Stimulated activated CD8-positive, alpha-beta memory T cell treated with anti-CD3 and anti-CD28 coated beads, Interleukin-7, amount 100 ng/mL, for 1 hour (primary cell): ENCODE measurements at places on chromosomes 5 and 9.

DNA sequence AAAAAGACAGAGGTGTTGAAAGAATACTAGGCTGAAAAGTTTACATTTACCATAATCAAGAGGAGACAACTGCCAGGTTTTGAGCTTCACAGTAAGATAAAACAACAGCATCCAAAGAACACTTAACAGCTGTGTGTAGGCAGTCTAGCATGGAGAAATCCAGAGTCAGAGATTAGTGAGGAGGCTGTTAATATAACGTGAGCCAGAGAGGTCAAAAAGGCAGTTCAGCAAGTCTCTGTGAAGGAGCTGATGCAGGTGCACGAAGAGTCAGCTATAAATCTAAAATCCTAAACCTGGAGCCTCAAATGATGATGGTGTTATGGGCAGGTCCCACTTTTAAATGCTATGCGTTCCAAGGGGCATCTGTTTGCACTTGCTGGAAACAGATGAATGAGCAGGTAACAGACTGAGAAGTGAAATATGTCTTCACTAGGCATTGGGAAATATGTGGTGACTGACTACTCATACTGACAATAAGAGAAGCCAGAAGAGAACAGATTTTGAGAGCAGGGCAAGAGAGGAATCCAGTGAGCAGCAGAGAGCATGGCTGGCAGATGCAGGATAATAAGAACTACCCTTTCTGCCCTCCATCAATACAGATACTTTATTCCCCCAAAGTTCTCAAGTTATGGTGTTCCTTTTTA is 8.7 kb downstream of the APTX start:
- no peak for DNase-seq

- no peak for DNase-seq
Observed at GRCh38 chr9:9045572-9045971, 1246.0 kb upstream of the DMAC1 start.

- no peak for DNase-seq
Observed at GRCh38 chr9:137970686-137971476, 93.3 kb downstream of the CACNA1B start.

- no peak for DNase-seq
Observed at GRCh38 chr5:51582871-51583394, 199.7 kb downstream of the ISL1 start.

- DNase-seq, result no peak
Observed at GRCh38 chr9:130465383-130466096, 20.8 kb downstream of the ASS1 start.

DNA sequence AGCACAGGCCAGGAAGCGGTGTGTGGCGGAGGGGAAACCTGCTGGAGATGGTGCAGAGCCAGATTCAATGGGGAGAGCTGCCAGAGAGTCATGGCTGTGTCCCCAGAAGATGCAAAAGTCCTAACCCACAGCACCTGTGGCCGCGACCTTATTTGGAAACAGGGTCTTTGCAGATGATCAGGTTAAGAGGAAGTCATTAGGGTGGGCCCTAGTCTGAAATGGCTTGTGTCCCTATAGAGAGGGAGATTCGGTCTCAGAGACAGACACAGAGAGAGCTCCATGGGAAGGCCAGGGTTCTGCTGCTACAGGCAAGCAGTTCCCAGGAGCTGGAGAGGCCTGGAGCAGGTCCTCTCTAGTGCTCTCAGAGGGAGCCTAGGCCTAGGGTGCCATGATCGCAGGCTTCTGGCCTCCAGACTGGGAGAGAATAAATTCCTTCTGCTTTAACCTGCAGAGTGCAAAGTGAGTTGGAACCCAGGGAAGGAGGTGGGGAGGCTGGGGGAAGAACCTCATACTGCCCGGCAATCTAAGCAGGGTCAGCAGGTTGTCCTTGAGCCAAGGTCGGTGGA is 1.9 kb upstream of the LPCAT1 start:
- no peak for DNase-seq

DNA sequence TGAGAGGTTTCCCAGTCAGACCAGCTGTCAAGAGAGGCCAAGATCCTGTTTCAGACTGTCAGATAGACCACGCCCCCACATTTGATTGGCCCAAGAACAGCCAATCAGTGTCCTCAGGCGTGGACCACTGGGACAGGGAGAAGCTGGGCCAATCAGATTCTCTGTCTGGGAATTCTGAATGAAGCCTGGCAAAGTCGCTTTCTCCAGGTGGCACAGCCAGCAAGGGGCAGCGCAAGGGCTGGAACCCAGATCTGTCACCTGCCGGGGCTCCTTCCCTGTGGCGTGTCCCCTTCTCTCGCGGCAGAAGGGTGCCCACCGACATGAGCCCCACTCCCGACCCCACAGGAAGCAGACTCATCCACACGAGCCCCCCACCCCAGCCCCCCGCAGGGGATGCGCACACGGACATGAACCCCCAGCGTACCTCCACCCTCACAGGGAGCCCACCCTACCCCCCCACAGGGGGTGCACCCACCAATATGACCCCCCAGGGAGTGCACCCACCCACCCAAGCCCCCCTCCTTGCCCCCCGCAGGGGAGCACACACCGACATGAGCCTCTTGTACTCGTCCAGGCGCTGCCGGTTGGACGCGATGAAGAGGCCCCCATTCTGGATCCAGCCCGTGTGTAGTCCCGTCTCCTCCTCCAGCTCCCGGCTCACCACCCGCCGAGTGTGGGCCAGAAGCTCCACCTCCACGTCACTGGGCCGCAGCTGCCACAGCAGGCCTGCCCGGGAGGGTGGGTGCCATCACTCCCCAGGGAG is 6.1 kb downstream of the SARDH start:
- DNase-seq, result no peak

GRCh38 chr5:100539519-100539918 is 4.3 kb downstream of the FAM174A start:
- DNase-seq, result no peak

DNA sequence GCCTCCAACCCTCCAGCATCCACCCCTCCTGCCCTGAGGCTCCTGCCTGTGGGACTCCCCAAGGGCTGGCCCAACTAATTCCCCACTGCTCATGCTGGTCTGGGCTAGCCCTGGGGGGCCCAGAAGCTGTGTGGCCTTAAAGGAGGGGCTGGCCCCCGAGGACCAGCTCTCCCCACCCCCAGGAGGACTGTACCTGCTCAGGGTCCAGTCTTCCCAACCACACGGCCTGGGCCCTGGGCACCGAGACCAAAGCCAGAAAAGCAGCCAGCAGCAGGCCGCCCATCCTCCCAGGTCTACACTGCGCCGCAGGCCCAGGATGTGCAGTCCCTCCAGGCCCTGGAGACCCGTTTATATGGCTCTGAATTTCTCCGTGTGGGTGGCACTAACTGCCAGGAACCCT is at the start of gene LCN6:
Gene LCN6, minus strand, starts transcription at position 325 of the 400 bp plus-strand sequence. Its CDS starts 42 bp downstream, at position 283.
- DNase-seq, result no peak

DNA sequence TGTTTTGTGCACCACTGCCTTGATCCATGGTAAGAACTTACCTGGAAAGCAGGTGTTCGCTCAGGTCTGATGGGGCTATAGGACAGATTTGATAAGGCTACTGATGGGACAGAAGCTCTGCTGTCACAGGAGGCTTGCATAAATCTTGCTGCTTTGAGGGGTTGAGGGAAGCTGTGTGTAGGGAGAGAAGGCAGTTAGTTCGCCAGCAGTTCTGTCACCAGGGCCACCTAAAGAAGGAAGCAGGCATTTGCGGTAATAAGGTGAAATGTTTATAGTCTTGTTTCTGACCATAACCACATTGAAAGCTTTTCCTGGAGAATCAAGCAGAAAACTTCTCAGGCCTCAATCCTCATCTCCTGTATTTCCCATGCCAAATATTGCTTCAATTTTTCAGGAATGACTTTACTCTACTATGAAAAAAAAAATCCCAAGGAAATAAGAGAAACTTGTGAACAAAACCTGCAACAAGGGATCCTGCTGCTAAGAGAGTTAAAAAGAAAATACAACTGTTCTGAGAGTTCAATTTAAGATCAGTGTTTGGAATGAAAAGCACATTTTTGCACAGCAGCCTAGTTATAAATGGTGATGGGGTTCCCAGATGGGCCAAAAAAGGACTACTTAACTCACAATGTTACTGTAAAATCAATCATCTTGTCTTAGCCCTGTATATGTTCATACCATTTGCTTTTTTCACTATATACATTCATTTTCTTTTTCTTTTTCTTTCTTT is 122.0 kb upstream of the RANBP3L start:
- no peak for DNase-seq

DNA sequence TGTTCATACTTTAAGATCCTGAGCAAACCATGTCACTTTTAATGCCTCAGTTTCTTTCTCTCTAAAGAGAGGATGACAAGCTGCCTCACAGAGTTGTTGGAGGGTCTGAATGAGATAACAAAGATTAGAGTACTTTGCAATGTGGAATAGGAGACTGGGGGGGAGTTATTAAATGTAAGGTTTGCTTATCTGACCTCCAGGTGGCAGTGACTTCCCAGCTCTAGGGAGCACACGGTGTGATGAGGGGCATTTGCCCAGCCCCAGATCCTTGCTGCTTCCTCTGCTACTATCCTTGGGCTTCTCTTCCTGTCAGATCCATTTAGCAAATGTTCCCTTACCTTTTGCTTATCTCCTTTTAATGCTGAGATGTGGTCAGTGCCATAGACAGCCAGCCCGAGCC is 30.7 kb downstream of the ENHO start:
- DNase-seq, result no peak

- DNase-seq, result no peak
Observed at GRCh38 chr5:93381057-93381456, 200.0 kb downstream of the NR2F1-AS1 start.

- no peak for DNase-seq
Observed at GRCh38 chr5:103638979-103639378, 76.4 kb upstream of the NUDT12 start.
